ENCODE measurements at places on chromosomes 11 and 22. TPM values are rescaled to one million over a fixed set of nuclear protein-coding genes. Genes with fewer than 3 reads are reported as not detected.

DNA sequence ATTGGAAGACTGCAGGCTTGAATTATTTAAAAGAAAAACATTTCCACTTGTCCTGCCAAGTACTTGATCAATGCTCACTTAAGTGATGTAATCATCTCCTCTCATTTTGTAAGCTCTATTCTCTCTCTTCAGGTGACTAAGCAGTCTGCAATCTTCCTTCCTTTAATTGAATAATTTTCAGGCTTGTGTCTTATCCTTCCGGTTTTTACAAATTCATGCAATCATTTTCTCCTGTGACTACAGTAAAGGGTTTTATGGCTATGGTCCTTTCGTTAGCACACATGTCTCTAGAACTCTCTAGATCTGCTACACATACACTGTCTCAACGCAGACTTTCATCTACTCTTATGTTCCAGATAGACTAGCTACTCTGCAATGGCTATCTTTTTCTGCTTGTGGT lies 12.6 kb upstream of the UPB1 start:
- DNase-seq: peak; percentile 75

GRCh38 chr11:112017538-112017937 lies 7.7 kb upstream of the DLAT start:
- DNase-seq: peak; percentile 23

GRCh38 chr11:18493310-18493709 lies 33.4 kb downstream of the TSG101 start:
- no peak for DNase-seq

- DNase-seq: no peak
Observed at GRCh38 chr11:114377612-114378267, 22.6 kb downstream of the C11orf71 start.

DNA sequence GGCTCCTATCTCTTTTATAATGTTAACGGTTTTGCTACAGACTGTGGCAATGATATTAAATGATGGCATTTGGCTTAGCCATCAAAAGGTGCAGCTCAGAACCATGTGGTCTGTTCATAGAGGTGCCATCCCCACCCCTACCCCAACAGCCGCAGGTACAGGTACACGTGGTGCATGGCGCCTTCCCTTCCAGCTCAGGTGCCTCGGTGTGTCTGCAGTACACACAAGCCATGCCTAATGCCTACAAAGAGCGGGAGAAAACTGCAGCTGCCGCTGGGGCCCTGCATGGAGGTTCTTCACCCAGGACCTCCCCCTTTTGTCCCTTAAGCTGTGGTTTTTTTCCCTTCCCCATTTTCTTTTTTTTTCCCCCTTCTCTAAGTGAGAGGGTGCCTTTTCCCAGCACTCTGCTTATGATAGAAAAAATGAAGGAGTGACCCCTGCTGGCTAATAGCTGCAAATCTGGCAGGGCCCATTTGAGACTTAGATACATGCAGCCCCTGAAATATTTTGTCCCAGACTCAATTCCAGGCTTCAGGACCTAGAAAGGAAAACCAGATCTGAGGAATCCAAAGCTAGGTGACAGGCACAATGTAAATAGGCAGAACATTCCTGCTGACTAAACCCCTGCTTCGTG lies 6.5 kb downstream of the OR52M1 start:
- no peak for DNase-seq

- DNase-seq: no peak
Observed at GRCh38 chr11:70064008-70064725, 13.9 kb upstream of the ANO1 start.

DNA sequence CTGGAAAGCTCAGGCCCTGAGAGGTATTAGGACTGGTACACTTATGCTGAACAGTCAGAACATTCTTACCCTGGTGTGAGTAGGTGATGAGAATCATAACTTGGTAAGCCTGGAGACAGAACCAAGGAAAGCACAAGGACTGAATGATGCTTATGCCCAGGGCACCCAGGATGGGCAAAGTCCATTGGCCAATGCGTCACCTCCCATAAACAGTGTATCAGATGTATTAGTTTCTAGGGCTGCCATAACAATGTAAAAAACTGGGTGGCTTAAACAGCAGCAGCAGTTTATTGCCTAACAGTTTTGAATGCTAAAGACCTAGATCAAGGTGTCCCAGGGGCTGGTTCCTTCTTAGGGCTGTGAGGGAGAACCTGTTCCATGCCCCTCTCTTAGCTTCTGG lies 107.0 kb downstream of the FAR1 start:
- DNase-seq: no peak

DNA sequence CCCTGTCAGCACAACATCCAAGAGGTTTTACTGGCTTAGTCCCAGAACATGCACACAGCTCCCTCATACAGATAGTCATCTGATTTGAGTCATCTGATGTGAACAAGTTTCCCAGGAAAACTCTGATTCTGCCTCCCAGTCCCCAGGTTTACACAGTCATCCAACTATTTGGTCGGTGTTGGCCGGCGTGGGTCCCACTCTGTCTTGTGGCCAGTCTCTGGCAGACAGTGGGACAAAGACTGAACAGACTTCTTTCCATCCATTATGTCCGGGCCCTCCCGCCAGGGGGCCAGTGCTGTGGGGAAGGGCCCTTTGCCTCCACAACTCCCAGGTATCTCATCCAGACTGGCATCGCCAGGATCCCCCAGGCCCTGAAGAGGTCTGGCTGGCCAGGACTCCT lies 60.0 kb downstream of the BTG4 start:
- DNase-seq: no peak

DNA sequence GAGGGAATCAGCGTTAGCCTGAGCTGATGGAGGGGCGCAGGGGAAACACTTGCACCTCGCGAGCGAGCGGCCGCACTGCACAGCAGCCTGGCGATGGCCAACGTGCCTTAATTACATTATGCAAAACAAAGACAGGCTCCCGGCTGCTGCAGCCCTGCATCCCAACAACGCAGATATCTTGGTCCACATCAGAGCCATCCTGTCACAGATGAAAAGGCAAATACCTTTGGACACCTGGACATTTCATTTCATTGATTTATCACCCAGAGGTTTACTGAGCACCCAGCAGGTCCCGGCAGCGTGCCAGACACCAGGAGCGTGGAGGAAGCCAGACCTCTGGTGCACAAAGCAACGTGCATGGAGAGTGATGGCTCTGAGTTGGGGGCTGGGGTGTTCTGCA lies 843.0 kb downstream of the TBC1D22A start:
- DNase-seq: no peak

DNA sequence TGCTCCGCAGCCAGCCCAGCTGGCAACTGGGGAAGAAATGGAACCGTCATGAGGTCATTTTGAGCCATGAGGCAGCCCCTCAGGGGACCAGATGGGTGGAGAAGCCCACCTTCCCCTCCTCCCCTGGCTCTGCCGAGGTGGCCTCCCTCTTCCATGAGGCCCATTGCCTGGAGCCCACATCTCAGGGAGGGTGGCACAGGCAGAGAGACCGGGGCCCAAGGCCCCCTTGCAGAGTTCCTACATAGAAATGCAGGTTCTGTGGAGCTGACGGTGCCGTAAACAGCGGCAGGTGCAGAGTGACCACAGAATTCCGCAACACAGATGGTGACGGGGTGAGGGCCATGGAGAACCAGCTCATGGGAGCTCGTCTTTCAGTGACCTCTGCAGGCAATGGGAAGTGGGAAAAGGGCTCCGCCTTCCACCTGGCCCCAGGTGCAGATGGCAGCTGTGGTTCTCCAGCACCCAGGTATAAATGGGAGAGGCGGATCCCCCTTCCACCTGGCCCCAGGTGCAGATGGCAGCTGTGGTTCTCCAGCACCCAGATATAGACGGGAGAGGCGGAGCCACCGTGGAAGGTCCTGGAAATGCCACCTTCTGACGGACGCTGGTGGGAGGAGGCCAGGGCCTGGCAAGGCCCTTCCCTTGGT lies 765.4 kb downstream of the BRD1 start:
- no peak for DNase-seq

DNA sequence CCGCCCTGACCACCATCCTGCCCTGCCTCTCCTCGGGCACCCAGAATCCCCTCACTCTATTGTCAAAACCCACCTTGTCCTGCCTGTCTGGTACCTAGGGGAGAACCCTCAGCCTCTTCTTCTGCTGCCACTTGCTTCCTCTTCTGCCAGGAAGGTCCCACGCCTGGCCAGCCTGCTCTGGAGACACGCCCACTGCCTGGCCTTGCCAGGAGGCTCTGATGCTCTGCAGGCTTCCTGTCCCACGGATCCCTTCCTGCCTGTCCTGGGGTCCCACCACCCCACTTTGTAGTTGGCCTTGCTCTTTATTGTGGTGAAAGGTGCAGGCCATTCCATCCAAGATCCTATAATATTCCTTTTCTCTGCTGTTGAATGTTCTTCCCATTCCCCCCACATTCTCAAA lies 63.4 kb downstream of the BMAL1 start:
- no peak for DNase-seq

DNA sequence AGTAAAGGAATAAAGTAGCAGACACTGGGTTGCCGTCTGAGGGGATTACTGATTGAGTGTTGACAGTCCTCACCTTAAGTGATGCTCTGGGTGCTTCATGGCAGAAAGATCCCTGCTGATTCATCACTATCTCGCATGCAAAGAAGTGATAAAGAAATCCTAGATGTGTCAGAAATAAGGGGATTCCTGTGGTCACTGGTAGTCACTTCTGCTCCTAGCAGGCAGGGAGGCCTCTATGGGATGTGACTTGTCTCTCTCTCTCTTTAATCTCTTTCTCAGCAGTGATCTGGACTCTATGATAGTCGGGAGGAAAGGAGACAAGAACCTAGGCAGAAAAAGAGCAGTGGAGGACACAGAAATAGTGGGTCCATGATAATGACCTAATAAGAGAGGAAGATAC lies 30.9 kb upstream of the OR56A1 start:
- DNase-seq: no peak

GRCh38 chr22:38618258-38618657 lies 37.9 kb downstream of the FAM227A start:
- DNase-seq: no peak

DNA sequence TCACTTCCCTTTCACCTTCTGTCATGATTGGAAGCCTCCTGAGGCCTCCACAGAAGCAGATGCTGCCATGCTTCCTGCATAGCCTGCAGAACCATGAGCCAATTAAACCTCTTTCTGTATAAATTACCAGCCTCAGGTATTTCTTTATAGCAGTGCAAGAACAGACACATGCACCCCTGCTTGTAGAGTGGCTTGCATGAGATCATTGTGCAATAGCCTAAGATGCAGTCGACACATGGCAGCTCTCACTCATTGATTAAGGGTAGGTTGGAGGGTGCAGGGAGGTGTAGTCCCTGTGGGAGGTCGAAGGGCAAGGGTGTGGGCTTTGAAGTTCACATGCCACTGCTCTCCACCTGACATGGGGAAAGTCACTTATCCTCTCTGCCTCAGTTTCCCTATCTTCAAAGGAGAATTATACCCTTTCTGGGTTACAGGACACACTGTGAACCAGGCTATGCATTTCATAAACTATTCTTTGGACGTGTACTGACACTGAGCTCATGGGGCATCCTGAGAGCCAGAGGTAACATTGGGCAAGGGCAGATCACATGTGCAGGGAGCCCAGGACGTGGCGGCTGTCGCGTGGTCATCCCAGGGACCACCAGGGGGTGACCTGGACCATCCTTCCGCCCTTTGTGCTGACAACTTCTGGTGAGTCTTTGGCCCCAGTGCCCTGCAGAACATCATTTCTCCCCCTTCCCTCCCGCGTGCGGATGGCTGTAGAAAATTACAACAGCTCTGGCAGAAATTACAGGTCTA lies 69.2 kb upstream of the SHANK2 start:
- DNase-seq: no peak

ZNF214 gene
- 7.9 TPM for total RNA-seq

SLC1A2 gene
- 0.92 TPM for total RNA-seq

VWCE gene
- 1.8 TPM for total RNA-seq

IGF2 gene
- total RNA-seq: 120 TPM

ACTN3 gene
- 189 TPM for total RNA-seq

RPS25 gene
- 1,038 TPM for total RNA-seq

KDM4D gene
- 3.8 TPM for total RNA-seq

VSTM5 gene
- 0.15 TPM for total RNA-seq

SLC22A8 gene
- total RNA-seq: not detected

MYO7A gene
- 1.6 TPM for total RNA-seq
